ENCODE measurements at places on chromosomes 2 and 18. TPM values are rescaled to one million over a fixed set of nuclear protein-coding genes. Genes with fewer than 3 reads are reported as not detected.

Gene ASAP2
- total RNA-seq = 71.6 TPM

Gene UGT1A4
- 0.12 TPM for total RNA-seq

Gene KCNIP3
- total RNA-seq = 2.2 TPM

Gene GTF2A1L
- total RNA-seq = 0.29 TPM

Gene DLX1
- not detected for total RNA-seq

Gene INO80D
- 14.2 TPM for total RNA-seq

Gene RNF152
- 26.7 TPM for total RNA-seq

Gene MLPH
- total RNA-seq = 27.2 TPM

Gene REG3G
- not detected for total RNA-seq

Gene SH3BP4
- 62.5 TPM for total RNA-seq

Gene LBX2
- total RNA-seq = 4.3 TPM

Gene SLC8A1
- 1.2 TPM for total RNA-seq

Gene HTR2B
- 0.19 TPM for total RNA-seq

Gene REG3A
- not detected for total RNA-seq

Gene IL36A
- total RNA-seq = not detected

Gene CPS1
- 0.53 TPM for total RNA-seq

Gene PLEKHH2
- 5.7 TPM for total RNA-seq

Gene TMEM169
- 0.29 TPM for total RNA-seq

Gene POLR1A
- 27.0 TPM for total RNA-seq

Gene GALNT14
- total RNA-seq = 10.4 TPM

Gene CRACDL
- 13.3 TPM for total RNA-seq

Gene SATB2
- 5.0 TPM for total RNA-seq

Gene BOLL
- total RNA-seq = not detected

Gene C2orf72
- total RNA-seq = 0.29 TPM

Gene ITPRIPL1
- 2.0 TPM for total RNA-seq

Gene MBD5
- 12.1 TPM for total RNA-seq

Gene VAMP5
- total RNA-seq = 140 TPM

Gene OTOF
- total RNA-seq = not detected

Gene ERMN
- not detected for total RNA-seq

Gene CHN1
- total RNA-seq = 25.1 TPM

Gene MYL1
- not detected for total RNA-seq

Gene RGPD3
- total RNA-seq = 0.05 TPM

Gene CXCR4
- 211 TPM for total RNA-seq

Gene SERPINB11
- total RNA-seq = not detected

Gene SNORC
- total RNA-seq = 0.39 TPM

Gene TUBA3D
- not detected for total RNA-seq

Gene DSG1
- total RNA-seq = not detected

Gene SESTD1
- total RNA-seq = 15.1 TPM

Gene ST6GAL2
- total RNA-seq = 39.5 TPM

Gene TGFA
- 0.93 TPM for total RNA-seq

Gene SDC1
- total RNA-seq = 7.4 TPM

Gene CYTIP
- 0.82 TPM for total RNA-seq

Gene SLC11A1
- total RNA-seq = 0.05 TPM

Gene MMADHC
- total RNA-seq = 96.2 TPM

Gene CHRND
- total RNA-seq = not detected

Gene ASXL2
- 17.5 TPM for total RNA-seq

Gene GBX2
- total RNA-seq = 5.3 TPM

Gene ANKRD30BL
- total RNA-seq = not detected

Gene TBR1
- total RNA-seq = not detected

Gene CD226
- total RNA-seq = under 0.01 TPM

Gene MYOM1
- total RNA-seq = 0.15 TPM

Measured in glomerular endothelial cell (primary cell).